ENCODE measurements at places on chromosomes 12 and 14.

DNA sequence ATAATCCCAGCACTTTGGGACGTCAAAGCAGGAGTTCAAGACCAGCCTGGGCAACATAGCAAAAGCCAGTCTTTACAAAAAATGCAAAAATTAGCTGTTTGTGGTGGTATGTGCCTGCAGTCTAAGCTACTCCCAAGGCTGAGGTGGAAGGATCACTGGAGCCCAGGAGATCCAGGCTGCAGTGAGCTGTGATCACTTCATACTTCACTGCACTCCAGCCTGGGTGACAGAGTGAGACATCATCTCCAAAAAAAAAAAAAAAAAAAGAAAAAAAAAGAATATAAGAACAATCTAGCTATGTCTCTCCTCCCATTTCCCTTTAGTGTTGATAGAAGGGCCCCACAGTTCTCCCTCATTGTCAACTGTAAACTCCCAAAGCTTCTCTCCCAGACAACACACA, 3.5 kb upstream of the BCAT1 start:
- no peak for DNase-seq

DNA sequence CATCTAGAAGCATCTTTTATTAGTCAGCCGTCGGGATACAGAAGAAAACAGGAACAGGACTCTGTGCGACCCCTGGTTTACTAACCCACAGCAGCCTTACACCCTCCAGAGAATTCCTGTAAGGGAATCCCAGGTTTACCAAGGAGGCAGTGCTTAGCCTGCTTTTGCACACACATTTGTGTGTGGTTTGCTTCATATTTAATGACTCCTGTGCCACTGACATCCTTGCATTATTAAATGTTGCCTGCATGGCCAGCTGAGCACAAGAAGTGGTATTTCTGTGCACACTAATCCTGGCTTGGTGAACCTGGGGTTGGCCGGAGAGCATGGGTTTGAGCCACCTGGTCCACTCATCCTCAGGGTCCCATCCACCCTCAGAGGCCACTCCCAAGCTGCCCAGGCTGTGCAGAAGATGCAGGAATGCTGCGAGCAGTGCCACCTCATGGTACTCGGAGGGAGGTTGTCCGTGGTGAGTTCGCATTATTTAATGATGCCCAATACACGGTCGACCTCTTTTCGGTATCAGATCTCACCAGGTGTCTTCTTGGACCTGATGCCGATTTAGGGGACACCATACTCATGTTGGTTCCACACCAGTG, 152.4 kb upstream of the RTL1 start:
- no peak for DNase-seq

DNA sequence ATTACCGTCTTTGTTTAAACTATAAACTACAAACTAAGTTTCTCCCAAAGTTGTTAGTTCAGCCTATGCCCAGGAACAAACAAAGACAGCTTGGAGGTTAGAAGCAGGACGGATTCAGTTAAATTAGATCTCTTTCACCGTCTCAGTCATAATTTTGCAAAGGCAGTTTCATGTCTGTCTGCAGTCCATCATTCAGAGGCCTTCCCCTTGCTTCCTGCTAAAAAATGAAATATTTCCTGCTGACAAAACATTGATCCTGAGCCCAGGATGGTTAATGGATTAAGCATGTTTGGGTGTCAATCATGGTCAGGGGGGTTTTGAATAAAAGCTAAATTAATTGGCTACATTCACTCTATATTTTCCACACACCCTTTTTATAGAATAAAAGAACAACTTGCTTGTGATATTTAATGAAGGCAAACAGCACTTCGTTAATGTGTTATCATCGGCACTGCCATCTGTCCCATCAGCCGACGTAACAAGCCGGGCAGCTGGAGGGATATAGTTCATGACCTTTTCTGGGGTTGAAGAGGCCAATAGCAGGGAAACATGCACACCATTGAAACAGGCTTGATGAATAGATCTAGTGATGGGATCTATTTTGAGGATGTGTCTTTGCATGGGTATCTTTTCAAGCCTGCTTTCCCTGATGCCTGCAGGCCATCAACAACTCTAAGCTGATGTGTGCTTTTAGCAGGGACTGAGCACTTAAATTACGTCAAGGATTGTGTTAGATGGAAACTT, 521.3 kb upstream of the TMEM132C start:
- no peak for DNase-seq

DNA sequence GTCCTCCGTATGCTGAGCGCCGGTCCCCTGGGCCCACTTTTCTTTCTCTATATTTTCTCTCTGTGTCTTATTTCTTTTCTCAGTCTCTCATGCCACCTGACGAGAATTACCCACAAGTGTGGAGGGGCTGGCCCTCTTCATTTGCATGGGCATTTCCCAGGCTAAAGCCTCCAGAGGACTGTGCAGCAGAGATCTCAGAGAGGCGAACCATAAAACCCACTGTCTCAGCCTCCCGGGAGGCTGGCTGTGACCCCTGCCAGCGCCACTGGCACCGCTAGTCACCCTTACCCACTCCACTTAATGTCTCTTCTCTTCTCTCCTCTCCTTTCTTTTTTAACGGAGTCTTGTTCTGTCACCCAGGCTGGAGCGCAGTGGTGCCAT, 7.1 kb upstream of the SERPINA9 start:
- DNase-seq: no peak

GRCh38 chr12:13635709-13636108, 345.7 kb downstream of the GRIN2B start:
- no peak for DNase-seq

Measured in activated naive CD4-positive, alpha-beta T cell treated with anti-CD3 and anti-CD28 coated beads for 36 hours (primary cell).